ENCODE measurements at places on chromosomes 13 and 19. TPM values are rescaled to one million over a fixed set of nuclear protein-coding genes. Genes with fewer than 3 reads are reported as not detected.

Gene NPAS1
- total RNA-seq = not detected

Gene SHC2
- 4.5 TPM for total RNA-seq

Gene SLITRK1
- total RNA-seq = not detected

Gene PSG6
- not detected for total RNA-seq

Gene PLA2G4C
- 40.9 TPM for total RNA-seq

All from endothelial cell of coronary artery (primary cell).